Body of pancreas (tissue), 4 donors: ENCODE measurements at places on chromosomes 5 and 9. TPM values are rescaled to one million over a fixed set of nuclear protein-coding genes. Genes with fewer than 3 reads are reported as not detected.

KIF24 gene
- 0.33 TPM for total RNA-seq

DNA sequence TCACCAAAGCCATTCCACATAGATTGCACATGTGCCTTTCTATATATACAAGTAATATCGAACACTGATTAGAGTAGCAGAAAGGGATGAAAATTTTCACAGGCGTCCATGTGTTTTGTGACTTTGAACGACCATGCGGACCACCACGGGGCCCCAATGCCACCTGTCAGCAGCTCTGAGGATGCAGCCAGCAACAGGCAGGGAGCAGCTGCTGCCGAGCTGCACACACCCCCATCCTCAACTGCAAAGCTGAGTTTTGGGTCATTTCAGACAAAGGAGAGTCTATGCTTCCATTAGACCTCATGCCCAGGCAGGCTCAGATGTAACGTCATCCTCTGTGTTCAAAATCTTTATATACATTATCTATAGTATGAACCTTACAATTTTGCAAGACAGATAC, 503.8 kb downstream of the IRX1 start:
- H3K4me3 ChIP-seq = no peak overlapping the region
- H3K4me1 ChIP-seq = no peaks in the 10 kb centered on the region
- H3K27me3 ChIP-seq = no peaks in the 10 kb centered on the region
- H3K27ac ChIP-seq = no peak overlapping the region
- DNase-seq = no peak

- H3K4me3 ChIP-seq = no peak overlapping the region
- no peaks in the 10 kb centered on the region for H3K27me3 ChIP-seq
- H3K36me3 ChIP-seq = no peaks in the 10 kb centered on the region
- no peak overlapping the region for H3K27ac ChIP-seq
- DNase-seq = no peak
These were observed 50.7 kb downstream of the ZNF366 start for GRCh38 chr5:72456391-72457074.

NR4A3 gene
- total RNA-seq = 1.0 TPM

STK32A gene
- 6.6 TPM for total RNA-seq

GRCh38 chr5:177234841-177235240, 68.7 kb downstream of the RAB24 start:
- H3K4me3 ChIP-seq = no peak overlapping the region
- no peaks in the 10 kb centered on the region for H3K36me3 ChIP-seq
- peaks cover 13% of the 10 kb centered on the region for H3K4me1 ChIP-seq
- no peak for DNase-seq

DNA sequence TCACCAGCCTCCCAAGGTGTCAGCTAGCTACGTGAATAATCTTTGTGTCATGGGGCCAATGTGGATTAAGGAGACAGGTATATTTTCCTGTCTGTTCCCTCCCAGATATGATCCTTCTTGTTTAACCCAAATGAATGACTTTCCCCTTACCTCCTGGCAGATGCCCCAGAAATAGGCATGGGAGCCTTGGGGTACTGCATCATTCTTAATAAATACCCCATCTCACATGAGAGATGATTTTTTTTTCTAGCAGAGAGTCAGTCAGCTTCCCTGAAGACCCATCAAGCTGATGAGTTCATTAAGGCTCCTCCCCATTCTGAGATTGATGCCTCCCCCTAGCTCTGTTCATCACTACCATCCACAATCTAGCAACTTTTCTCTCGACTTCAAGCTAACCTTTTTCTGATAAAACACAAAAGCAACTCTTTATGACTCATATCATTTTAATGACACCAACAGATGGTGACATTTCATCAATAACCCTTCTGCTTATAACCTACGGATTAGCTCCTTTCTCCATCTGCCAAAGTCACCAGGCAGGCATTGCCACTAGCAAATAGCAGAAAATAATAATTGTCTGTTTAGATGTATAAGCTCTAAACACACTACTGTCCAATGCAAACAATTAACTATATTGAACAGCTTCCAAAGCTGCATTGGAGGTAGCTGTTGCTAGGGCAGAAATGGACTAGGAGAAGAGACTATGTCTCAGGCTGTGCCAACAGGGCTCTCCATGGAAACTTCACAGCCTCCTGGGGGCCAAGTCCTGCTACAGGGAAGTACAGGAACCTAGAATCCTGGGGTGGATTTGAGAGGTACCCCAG, 143.7 kb downstream of the ACER2 start:
- peaks cover 5% of the 10 kb centered on the region for H3K4me1 ChIP-seq
- no peak overlapping the region for H3K4me3 ChIP-seq
- no peak overlapping the region for H3K27ac ChIP-seq

DNA sequence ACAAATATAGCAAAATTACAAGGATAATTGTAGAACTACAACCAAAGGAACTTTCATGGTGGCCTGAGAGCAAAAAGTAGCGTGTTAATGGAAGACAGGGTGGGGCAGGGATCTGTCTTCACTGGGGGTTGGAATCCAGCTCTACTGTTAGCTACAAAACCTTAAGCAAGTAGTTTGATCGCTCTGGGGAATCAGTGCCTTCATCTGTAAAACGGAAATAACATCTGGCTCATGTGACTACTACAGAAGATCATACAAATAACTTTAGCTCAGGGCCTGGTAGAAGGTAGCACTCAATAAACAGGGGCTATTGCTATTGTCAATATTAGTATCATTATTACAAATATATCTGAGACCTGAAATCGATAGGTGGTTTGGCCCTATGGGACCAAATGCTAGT, 40.4 kb downstream of the ZNF608 start:
- H3K27ac ChIP-seq = peak overlapping the region; percentile 81
- DNase-seq = no peak
- no peaks in the 10 kb centered on the region for H3K27me3 ChIP-seq
- H3K4me1 ChIP-seq = peaks cover 55% of the 10 kb centered on the region
- no peak overlapping the region for H3K4me3 ChIP-seq
- H3K36me3 ChIP-seq = no peaks in the 10 kb centered on the region

DNA sequence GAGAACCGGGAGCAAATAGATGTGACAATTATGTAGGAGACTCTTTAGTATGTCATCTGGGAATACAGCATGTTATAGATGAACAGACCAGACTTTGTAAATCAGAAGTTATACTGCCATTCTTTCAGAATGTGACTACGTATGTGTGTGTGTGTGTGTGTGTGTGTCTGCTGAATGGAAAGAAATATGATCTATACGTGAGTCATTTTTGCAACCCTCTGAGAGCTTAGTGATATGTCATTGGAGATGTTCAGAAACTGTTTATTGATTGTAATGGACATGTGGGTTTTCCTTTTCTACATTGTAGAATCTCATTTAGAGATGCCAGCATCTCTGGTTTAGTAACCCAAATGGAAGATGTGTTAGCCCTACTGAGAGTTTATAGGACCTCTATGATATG, 731.5 kb downstream of the TLE1 start:
- no peak overlapping the region for H3K4me3 ChIP-seq
- H3K36me3 ChIP-seq = no peaks in the 10 kb centered on the region
- DNase-seq = no peak
- H3K4me1 ChIP-seq = no peaks in the 10 kb centered on the region

DNA sequence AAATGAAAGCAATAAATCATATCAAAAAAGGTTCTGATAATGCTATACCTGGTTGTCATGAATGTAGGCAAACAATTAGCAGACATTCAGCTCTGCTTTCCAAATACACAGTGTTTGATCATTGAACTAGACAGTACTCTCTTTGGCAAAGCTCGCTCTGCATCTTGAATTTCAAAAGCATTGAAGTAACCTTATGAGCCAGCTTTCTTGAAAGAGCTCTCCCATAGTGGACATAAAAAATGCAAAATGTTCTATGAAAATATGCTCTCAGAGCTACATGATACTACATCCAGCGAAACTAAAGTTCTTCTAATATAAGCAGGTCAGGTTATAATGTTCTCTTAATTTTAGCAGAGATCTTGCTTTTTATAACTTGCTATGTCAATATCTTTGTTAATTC, 533.4 kb downstream of the CSNK1G3 start:
- H3K27me3 ChIP-seq = no peaks in the 10 kb centered on the region
- no peak overlapping the region for H3K4me3 ChIP-seq
- H3K36me3 ChIP-seq = no peaks in the 10 kb centered on the region
- H3K4me1 ChIP-seq = peaks cover 8% of the 10 kb centered on the region

- peak overlapping the region; percentile 90 for H3K27ac ChIP-seq
- H3K36me3 ChIP-seq = no peaks in the 10 kb centered on the region
- H3K4me1 ChIP-seq = peaks cover 39% of the 10 kb centered on the region
- H3K4me3 ChIP-seq = no peak overlapping the region
- no peak for DNase-seq
These were observed 697 bp upstream of the XPA start for GRCh38 chr9:97697837-97698236.

GRCh38 chr5:9529041-9529480, 16.8 kb downstream of the SEMA5A start:
- peak overlapping the region; percentile 58 for H3K27ac ChIP-seq
- H3K36me3 ChIP-seq = no peaks in the 10 kb centered on the region
- H3K4me3 ChIP-seq = no peak overlapping the region
- DNase-seq = peak; percentile 47
- H3K4me1 ChIP-seq = peaks cover 7% of the 10 kb centered on the region

- no peaks in the 10 kb centered on the region for H3K27me3 ChIP-seq
- H3K4me3 ChIP-seq = no peak overlapping the region
- H3K4me1 ChIP-seq = peaks cover 71% of the 10 kb centered on the region
- no peaks in the 10 kb centered on the region for H3K36me3 ChIP-seq
These were observed 2.9 kb downstream of the P4HA2 start for GRCh38 chr5:132224716-132225115.

DNA sequence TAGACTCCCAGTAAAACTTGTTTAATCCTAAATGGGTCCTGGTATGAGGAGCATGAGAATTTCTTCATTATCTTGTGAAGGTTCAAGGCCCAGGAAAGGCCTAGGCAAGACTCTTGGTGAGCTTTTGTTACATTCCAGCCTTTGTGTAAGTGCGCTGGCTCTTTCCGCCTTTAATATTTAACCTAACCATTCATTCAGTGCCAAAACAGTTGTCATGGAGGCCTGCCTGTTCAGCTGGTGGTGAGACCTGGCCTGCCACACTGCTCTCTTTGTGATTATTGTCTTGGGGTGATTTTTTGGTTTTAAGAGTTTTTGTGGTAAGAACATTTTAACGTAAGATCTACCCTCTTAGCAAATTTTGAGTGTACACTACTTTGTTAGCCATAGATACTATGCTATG, 127.5 kb upstream of the WWC1 start:
- peaks cover 31% of the 10 kb centered on the region for H3K4me1 ChIP-seq
- no peaks in the 10 kb centered on the region for H3K27me3 ChIP-seq
- no peaks in the 10 kb centered on the region for H3K36me3 ChIP-seq
- H3K4me3 ChIP-seq = no peak overlapping the region

DNA sequence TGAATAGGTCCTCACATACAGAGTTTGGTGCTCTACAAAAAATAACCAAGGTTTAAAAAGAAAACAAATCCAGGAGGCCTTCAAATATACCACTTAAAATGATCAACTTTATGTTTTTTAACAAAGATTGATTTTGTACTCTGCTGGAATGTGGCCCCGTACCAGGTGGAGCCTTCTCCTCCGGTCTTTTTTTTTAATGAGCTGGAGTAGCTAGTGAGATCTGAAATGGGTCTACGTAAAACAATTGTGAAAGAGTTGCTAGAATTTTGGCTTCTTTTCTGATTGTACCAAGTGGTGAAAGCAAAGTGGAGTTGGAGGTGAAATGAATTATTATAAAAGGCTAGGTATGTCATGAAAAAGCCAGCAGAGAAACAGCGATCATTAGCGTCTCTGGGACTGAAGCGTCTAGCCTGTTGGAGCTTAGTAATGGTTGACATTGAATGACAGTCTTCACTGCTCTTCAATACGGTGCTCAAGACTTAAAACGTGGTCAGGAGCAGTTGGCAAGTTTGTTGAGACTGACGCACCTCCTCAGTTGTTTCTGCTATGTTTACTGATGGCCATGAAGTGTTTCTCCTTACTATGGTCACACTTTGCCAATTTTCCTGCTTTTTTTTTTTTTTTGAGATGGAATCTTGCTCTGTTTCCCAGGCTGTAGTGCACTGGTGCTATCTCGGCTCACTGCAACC, 84.4 kb downstream of the DAPK1 start:
- no peak overlapping the region for H3K4me3 ChIP-seq
- H3K27ac ChIP-seq = peak overlapping the region; percentile 58
- DNase-seq = no peak
- H3K27me3 ChIP-seq = no peaks in the 10 kb centered on the region
- H3K36me3 ChIP-seq = no peaks in the 10 kb centered on the region

- H3K36me3 ChIP-seq = no peaks in the 10 kb centered on the region
- H3K27me3 ChIP-seq = no peaks in the 10 kb centered on the region
- no peak overlapping the region for H3K4me3 ChIP-seq
- H3K27ac ChIP-seq = no peak overlapping the region
- no peak for DNase-seq
- H3K4me1 ChIP-seq = peaks cover 5% of the 10 kb centered on the region
These were observed 103.2 kb upstream of the SPATA31D4 start for GRCh38 chr9:81824802-81825730.

PCDHB3 gene
- 1.8 TPM for total RNA-seq

DNA sequence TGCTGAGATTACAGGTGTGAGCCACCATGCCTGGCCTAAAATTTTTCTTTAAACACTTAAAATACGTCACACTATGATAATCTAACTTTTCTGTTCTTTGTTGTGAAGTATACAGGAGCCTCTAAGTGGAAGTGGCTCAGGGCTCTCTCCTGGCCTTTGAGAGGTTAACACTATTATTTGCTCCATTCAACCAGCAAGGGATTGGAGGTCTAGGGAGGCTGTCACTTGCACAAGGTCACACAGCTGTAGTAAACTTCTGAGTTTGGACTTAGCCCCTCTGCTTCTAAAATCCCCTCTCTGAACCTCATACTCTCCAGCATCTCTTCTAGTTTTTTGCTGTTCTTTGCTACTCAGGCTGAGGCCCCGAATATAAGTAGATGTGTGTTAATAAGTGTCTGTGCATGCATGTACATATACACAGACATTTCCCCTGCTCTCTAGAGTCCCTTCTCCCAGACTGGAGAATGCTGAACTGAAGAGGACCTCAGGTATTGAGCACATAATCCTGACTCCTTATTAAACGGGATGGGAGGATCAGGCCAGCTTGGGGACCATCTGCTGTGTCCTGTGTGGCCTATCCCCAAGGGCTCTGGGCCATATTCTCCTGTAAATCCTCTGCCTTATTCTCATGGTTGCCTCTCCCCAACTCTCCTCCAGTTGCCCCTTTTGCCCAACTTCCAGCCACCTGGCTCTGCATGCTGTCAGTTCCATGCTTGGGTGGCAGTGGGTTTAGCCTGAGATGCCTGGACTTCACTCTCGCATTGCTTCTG, 87.0 kb upstream of the SPRY4 start:
- H3K36me3 ChIP-seq = no peaks in the 10 kb centered on the region
- no peaks in the 10 kb centered on the region for H3K4me1 ChIP-seq
- H3K27me3 ChIP-seq = no peaks in the 10 kb centered on the region
- H3K27ac ChIP-seq = no peak overlapping the region

DNA sequence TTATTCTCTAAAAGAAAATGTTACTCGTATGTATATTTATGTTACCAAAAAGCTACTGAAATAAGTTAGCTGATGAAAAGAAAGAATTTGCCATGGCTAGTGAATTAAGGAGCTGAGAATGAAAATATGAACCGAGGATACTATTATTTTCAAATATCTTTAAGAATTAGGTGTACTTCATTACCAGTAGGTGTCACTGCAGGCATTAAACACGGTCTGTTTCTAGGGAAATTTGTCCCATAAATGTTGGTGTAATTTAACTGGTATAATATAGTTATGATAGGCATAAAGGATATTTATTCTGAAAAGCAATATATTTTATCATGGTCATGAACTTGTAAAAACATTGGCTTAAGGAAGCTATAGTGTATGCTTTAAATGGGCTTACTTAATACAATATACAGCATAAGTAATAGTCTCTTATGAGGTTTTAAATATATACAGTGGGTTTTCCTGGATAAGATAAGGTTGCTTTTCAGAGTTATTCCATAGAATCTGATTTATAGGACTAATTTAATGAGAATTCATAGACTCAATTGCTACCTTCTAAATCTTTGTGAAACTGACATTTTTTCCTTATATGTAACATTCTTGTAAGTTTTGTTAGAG, 72.4 kb upstream of the MPDZ start:
- H3K4me1 ChIP-seq = no peaks in the 10 kb centered on the region
